NCI-H1105 treated with DMSO at 0.1 percent for 48 hours (cell line): ENCODE measurements at places on chromosomes 1 and 21.

- DNase-seq: peak; percentile 85
Measured at GRCh38 chr1:243732637-243733036, 117.4 kb downstream of the AKT3 start.

GRCh38 chr1:178560871-178561376 lies 48.0 kb downstream of the TEX35 start:
- DNase-seq: no peak

DNA sequence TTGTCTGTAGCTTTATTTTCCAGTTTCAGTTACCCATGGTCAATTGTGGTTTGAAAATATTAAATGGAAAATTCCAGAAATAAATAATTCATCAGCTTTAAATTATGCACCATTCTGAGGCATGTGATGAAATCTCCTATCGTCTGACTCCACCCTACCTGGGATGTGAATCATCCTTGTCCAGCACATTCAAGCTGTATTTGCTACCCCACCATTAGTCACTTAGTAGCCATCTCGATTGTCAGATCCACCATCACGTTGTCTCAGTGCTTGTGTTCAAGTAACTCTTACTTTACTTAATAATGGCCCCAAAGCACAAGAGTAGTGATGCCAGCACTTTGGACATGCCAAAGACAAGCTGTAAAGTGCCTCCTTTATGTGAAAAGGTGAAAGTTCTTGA lies 4.0 kb downstream of the STPG1 start:
- DNase-seq: no peak

DNA sequence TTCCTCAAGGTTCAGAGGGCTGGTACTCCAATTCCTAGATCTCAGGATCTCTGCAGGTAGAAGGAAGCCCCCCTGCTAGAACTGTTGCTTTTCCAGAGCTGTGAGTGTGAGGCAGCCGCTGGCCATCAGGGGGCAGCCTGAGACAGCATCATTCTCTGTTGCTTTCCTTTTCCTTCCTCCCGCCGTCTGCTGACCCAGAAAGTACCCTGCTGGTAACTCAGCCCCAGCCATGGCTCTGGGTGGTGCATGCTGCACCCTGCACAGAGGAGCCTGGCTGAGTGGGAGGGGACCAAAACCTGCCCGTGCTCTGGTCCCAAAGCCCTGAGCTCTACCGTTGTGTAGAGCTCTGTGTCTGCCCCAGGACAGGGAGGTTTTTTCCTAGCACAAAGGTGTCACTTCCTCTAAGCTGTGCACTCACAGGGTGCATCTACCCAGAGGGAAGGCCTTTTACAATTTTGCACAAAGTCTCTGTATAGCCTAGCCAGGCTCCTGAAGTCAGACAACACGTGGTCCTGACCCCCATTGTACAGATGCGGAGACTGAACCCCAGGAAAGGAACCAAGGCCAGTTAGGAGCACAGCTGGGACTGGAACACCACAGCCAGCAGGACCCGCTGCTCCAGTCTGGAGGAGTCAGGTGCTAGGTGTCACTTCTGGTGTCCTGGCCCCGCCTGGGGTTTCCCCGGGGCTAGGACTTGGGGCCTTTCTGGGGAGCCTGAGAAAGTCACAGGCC lies 5.6 kb upstream of the FAM131C start:
- peak; percentile 78 for DNase-seq

- peak; percentile 71 for DNase-seq
Measured at GRCh38 chr1:47424336-47424982, 8.4 kb downstream of the FOXE3 start.

DNA sequence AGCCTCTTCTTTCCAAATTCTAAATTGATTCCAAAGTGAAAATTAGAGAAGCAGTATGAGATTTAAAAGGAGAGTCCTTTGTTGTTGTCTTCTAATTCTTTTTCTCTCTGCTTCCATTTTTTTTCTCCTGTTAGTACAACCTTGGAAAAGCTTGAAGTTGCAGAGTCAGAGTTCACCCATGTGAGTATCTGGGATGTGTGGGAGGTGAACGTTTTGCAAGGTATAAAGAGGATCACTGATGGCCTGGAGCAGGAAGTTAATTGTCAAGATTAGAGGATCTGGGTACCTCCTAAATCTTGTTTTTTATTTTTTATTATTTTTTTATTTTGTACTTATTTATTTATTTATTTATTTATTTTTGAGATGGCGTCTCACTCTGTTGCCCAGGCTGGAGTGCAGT lies 7.7 kb upstream of the PSMD4 start:
- DNase-seq: no peak

- DNase-seq: no peak
Measured at GRCh38 chr21:45655124-45655523, 11.6 kb downstream of the PCBP3 start.

- no peak for DNase-seq
Measured at GRCh38 chr21:20249401-20249800, 748.8 kb upstream of the NCAM2 start.

DNA sequence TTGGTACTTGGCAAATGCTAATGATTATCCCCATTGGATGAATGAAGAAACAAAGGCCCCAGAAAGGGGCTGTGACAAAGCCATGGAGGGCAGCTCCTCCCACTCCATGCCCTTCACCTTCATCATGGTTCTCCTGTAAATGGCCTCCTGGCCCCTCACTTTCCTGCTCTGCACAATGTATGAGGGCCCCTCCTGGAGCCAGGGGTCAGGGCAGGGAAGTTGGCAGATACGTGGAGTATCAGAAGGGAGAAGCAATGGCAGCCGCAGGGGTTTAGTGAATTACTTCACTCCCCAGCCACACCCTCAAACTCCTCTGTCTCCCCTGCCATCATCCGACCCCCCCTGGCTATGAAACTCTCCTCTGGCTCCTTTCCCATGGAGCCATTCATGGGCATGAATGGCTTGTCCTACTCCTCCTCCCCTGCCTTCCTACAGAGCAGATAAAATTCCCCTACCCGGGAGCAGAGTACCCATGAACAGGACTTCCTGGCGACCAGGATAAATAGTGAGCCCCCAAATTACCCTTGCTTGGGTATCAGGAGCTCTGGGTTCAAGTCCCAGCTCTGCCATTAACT lies 86.3 kb downstream of the CAMK2N1 start:
- DNase-seq: no peak

- DNase-seq: peak; percentile 40
Measured at GRCh38 chr1:106022312-106022902, 1034.1 kb upstream of the PRMT6 start.

DNA sequence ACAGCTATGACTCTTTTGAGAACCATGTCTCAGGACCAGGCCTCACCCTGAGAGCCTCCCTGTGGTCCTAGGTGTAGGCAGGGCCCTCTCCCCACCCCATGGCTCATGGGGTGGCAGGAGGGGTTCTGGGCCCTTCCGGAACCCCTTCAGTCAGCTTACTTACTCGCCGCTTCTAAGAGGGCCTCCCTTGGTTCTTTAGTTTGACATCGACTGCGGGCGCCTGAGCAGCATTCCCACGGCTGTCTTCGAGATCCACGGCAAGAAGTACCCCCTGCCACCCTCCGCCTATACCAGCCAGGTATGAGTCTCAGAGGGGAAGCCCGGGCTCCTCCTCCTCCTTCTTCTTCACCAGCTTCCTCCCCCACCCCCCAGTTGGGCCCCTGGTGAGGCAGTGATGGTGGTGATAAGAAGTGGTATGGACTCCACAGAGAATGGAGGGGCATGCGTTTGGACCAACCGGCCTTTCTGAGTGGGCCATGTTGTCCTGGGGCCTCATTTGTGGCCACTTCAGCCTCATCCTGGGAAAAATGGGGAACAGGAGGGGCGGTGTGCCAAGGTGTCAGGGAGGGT lies 28.9 kb downstream of the KCNA10 start:
- DNase-seq: no peak

GRCh38 chr1:84726593-84727499 lies 36.6 kb upstream of the SSX2IP start:
- DNase-seq: no peak

DNA sequence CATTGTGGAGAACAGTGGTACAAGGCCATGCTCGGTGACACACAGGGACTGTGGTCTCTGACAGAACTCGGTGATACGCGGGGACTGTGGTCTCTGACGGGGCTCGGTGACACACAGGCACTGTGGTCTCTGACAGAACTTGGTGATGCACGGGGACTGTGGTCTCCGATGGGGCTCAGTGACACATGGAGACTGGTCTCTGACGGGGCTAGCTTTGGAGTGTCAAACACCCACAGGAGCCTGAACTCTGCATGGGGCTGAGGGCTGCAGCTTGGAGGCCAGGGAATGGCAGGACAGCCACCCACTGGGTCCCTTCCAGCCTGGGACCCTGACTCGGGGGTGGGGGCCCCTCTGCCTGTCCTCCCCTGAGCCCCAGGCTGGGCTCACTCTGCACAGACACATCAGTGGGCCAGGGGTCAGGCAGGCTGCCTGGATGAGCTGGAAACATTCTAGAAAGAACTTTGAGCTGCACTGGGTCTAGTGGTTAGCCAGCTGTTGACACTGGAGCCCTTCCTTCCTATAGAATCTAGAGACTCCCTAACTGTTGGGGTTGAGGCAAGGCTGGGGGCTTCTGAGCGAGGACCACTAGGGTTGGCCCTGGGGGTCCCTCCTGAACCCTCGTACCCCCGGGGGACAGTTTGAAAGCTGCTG lies 49.8 kb downstream of the DISP3 start:
- no peak for DNase-seq

GRCh38 chr1:1099506-1100183 lies 16.2 kb downstream of the C1orf159 start:
- DNase-seq: no peak

- DNase-seq: no peak
Measured at GRCh38 chr1:5973771-5974170, 18.5 kb downstream of the NPHP4 start.

DNA sequence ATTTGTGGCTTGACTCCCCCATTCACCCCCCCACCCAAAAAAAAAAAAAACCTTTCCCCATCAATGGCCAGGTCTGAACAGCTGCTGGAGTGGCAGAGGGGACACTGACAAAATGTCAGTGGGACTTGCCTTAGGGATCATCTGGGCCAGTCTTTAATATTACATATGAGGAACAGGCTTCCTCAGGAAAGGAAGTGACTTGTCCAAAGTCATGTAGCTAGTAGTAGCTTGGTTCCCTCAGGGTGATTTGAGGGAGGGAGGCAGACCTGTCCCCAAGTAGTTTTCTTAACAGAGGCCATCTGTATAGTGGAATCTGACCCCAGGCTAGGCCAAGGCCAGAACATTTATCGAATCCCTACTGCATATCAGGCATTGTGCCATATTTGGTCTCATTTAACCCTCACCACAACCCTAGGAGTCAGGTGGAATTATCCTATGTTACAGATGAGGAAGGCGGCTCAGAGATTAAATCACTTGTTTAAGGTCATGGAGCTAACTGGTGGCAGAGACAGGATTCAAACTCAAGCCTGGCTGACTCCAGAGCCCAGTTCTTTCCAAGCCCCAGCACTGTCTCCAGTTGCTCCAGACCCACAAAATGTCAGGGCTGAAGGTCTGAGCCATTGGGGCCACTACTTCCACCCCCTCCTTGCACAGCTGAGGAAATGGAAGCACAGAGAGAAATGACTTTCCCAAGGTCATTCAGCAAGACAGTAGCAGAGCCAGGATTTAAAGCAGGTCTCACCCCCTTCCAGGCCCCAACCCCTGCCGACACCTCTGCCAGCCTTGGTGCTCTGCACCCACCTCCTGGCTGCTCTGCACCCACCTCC lies 10.4 kb downstream of the ZBTB7B start:
- DNase-seq: no peak

DNA sequence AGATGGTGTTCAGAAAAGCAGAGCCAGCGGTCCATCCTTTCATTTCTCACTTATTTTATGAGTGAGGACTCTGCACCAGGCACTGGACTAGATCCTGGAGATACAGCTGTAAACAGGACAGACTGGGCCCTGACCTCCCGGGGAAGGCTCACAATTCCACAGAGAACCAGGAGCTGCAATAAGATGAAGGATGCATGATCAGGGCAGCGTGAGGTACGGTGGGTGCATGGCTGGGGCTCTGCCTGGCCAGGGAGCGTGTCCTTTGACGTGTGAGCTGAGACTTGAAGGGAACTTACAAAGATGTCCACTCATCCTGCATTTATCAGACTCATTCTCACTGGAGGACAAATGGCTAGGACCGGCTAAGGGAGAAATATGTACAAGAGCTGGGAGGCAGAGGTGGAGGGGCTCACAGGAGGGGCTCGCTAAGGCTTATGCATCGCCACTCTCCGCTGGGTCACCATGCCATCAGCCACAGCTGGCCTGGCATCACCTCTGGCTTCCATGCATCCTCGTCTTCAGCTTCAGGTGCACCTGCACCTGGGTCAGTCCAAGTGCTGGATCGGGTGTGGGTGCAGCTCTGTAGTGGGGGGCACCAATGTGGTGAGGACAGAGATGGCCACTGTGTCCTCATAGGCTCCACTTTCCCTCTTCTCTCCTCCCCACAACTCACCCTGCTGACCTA lies 213.9 kb downstream of the TOMM20 start:
- DNase-seq: no peak

DNA sequence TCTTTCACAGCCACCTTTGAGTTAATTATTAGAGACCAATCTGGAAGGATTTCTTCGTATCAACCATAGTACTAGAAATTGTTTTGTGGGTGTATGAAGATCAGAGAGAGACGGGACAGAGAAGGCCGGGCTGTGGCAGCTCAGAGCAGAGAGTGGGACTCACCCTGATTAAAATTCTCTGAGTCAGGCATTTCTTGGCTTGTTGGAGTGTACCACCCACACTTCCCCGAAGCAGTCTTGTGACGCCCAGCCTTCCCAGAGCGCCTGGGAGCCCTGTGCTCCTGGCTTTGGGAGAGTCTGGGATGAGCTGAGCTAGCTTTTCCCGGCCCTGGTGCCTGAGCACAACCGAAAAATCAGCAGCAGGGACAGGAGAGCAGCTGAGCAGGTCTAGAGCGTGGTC lies 19.4 kb downstream of the PLEKHM2 start:
- DNase-seq: no peak

- no peak for DNase-seq
Measured at GRCh38 chr1:58529284-58529683, 17.2 kb downstream of the OMA1 start.

GRCh38 chr1:67636146-67636545 lies 48.9 kb upstream of the GADD45A start:
- DNase-seq: no peak

DNA sequence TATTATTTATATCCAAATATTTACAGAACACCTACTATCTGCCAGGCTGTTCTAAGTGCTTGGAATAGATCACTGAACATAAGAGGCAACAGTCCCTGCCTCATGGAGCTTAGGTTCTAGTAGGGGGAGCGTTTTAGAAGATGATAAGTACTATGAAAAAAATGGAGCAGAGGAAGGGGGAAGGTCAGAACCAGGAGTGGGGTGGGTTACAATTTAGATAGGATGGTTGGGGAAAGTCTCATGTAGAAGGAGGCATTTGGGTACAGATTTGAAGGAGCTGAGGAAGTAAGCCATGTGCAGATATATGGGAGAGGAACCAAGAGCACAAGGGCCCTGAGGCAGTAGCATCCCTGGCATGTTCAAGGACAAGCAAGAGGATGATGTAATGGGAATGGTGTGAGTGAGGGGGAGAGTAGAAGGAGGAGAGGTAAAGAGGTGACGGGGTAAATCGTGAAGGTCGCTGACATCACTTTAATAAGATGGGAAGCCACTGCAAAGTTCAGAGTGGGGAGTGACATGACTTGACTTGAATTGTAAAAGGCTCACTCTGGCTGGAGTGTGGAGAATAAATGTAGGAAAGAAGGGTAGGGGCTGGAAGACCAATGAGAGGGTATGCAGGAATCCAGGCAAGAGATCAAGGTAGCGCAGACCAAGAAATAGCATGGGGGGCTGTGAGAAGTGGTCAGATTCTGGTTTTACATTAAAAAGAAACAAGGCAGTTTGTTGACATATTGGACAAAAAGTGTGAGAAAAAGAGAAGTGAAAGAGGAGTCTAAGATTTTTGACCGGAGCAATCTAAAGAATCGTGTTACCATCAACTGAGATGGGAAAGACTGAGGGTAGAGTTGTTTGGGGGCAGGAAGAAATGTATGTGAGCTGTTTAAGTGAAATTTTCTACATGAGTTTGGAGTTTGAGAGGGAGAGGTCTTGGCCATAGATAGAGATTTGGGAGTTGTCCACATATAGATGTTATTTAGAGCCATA lies 92.6 kb downstream of the LPAR3 start:
- DNase-seq: no peak
